ENCODE measurements at places on chromosomes 7 and 10.

DNA sequence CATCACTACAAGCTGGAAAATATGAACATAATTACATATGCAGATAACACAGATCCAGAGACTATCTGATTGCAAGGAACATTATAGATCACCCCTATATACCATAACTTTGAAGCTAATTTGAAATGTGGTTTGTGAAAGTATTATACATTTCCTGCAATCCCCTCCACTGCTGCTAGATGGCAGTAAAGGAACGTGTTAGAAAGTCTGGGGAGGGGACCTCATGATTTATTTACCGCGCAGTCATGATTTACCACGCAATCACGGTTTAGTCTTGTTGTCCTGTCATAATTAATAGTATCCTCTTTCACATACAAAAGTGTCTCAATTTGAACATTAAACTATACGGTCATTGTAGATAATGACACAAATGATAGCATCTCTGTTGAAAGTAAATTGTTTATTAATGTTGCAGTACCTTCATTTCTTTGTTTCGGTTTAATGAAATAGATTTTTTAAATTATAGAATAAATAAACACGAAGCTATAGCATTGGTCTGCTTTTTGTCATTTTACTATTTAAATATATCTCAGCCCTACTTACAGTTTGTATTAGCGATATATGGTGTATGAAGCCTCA is 145.3 kb upstream of the PRSS1 start:
- no peak for DNase-seq

DNA sequence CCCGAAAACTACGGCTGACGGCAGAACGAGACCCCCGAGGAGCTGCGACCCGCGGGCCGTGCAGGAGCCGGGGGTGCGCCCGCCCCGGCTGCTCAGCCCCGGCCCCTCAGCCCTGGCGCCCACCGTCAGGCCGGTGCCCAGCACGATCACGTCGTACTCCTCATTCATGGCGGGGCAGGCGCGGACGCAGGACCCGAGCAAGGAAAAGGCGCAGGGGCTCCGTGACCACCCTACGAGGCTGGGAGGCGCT is 218 bp downstream of the GDI2 start:
- DNase-seq: no peak

DNA sequence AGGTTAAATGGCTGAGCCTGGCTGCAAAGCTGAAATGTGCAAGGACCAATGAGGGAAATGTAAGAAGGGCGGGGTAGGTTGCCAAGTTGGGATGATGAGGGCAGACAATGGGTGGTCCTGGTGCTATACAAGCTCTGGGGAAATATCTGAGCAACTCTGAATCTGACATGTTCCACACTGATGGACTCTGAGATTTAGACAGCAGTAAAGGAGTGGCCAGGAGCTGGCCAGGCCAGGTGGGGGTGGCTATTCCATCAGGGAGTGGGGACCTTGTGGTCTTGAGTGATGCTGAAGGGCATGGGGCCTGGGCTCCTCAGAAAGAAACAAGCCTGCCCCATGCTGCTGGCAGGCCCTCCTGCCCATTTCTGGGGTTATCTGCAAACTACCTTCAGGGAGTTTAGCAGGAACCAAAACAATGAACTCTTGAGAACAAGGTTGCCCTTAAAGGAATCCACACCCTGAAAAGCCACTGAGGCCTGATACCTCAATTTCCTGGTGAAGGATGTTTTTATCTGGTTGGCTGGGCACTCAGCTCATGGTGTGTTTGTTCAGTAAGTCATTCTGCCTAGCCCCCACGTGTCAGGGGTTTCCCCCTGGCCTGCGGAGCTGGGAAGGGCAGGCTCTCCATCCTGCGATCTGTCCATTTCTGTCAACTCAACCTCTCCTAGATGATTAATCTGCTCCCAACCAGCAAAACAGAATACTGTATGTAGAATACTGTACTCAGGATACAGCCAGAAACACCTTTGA is 143.3 kb upstream of the TNS3 start:
- no peak for DNase-seq

GRCh38 chr7:141153231-141153630 is 79.4 kb downstream of the TMEM178B start:
- DNase-seq: no peak

DNA sequence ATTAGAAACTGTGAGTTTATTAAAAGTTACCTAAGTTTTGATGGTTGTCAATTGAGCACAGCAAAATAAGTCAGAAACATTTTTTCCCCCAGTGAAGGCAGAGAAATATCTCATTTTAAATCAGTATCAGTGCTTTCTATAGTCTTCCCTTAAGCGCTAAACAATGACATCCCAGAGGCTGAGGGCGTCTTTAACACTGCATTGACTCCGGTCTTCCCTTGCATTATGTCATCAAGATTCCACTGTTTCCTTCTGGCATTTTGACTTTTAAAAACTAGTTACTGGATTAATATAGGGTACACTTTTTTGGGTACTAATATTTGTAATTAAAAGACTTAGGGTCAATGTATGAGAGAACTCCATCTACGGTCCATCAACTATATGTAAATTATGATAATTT is 3.9 kb downstream of the GLUD1 start:
- no peak for DNase-seq

- DNase-seq: no peak
Measured at GRCh38 chr10:48608976-48609375, 4.1 kb upstream of the ARHGAP22 start.

GRCh38 chr10:86048973-86049372 is 317.6 kb downstream of the GRID1 start:
- no peak for DNase-seq

GRCh38 chr7:20401861-20402746 is 71.4 kb downstream of the ITGB8 start:
- DNase-seq: no peak

DNA sequence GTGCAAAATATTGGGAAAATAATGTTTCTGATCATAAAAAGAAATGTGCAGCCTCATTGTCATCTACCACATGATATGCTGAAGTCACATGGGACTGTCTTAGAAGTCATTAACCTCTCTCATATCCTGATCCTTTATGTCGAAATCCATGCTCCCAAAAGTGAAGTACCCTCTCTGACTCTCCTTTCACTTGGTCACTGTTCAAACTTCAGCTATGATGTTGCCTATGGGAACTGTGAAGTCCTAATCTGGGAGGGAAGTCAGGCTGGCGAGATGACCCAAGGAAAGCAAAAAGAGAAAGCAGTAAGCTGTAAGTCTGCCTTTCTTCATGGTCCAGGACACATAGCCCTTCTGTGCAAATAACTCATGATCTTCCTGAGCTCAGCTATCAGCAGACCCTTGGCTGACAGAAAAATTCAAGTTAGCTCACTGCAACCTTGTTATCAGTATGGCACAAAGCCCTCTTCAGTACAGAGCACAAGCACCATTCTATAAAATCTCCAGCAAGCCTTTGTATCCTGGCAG is 29.5 kb downstream of the WASL start:
- no peak for DNase-seq

- DNase-seq: no peak
Measured at GRCh38 chr7:12474035-12474434, 70.4 kb upstream of the VWDE start.

Data from cortex of kidney (tissue), 1 donor.